ENCODE measurements at places on chromosomes 2 and 18.

- DNase-seq = no peak
Measured at GRCh38 chr18:389658-390357, 110.7 kb downstream of the COLEC12 start.

GRCh38 chr18:47389210-47389609, 137.8 kb upstream of the SKOR2 start:
- no peak for DNase-seq

DNA sequence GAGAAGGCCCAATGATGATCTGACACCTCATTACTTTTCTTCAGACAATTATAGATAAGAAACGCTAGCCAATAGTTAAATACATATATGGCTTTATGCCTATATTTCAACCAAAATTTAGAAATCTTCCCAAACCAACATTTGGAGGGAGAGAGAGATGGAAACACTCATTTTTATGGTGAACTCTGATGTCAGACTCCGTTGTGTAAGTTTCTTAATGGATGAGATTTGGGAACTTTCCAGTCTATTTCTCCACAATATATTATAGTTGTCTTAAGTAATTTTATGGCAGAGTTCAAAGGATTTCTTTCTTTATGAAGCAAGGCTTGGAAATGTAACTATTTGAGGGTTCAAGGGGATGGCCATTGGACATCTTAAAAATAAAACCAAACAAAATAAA, 407.0 kb downstream of the DCC start:
- no peak for DNase-seq

DNA sequence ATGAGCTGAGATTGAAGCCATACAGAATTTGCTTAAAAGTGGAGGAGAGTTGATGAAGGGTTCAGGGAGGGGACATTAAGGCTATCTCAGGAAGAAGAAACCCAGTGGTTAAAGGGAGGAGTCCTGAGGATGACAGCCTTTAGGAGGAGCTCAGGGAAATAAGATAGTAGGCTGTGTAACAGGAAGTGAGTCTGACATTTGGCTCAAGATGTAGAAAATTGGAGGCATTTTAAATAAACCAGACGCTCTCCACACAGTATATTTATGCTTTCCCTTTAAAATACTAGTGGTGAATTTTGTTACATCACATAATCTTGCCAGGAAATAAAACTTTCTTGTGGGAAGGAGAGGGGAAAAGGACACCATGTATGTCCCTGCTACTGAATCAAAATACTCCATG, 11.6 kb downstream of the KCNH7 start:
- no peak for DNase-seq

GRCh38 chr2:217293607-217294006, 433.7 kb upstream of the TNP1 start:
- no peak for DNase-seq

GRCh38 chr2:1071650-1072049, 121.0 kb downstream of the SNTG2 start:
- no peak for DNase-seq

- no peak for DNase-seq
Measured at GRCh38 chr18:34345738-34346137, 121.0 kb upstream of the NOL4 start.

- no peak for DNase-seq
Measured at GRCh38 chr2:106956879-106957278, 70.9 kb upstream of the ST6GAL2 start.

DNA sequence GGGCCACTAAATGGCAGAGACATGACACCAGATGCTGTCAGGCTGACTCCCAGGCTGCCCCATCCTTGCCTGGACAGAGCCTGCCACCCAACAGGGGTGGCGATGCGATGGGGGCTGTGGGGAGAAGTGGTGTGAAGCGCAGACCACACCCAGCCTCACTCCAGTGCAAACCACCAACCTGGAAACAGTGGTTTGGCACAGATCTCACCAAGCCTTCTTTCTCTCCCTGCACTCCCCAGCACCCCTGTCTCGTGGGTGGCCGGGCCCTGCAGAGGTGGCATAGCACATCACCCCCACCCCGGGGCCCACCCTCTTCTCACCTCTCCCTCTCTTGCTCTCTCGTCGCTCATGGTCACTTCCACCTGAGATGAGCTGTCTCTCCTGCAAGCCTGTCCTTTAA, 32.6 kb downstream of the CIB4 start:
- no peak for DNase-seq

GRCh38 chr2:54895730-54896129, 154.5 kb downstream of the RTN4 start:
- DNase-seq = no peak

- DNase-seq = no peak
Measured at GRCh38 chr2:34738691-34739090, 1139.6 kb upstream of the FAM98A start.

- no peak for DNase-seq
Measured at GRCh38 chr18:5415031-5415430, 119.5 kb upstream of the ZBTB14 start.

DNA sequence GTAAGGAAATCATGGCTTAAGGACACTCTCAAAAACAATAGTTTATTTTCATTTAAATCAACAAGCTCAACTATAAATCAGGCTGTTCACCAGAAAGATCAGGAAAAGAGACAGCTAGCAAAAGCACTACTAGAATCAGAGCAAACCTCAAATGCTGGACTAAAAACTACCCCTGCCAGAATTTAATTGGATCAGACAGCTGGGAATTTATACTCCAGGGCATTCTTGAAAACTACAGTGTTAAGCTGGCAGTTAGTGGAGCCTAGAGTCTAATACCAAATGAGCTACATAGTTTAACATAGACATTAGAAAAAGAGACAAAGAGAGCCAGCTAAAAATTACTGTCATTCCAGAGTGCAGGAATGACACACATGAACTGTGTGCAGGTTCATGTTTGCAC, 1016.4 kb upstream of the CRIM1 start:
- no peak for DNase-seq

- no peak for DNase-seq
Measured at GRCh38 chr18:79720359-79720733, 40.7 kb downstream of the CTDP1 start.

DNA sequence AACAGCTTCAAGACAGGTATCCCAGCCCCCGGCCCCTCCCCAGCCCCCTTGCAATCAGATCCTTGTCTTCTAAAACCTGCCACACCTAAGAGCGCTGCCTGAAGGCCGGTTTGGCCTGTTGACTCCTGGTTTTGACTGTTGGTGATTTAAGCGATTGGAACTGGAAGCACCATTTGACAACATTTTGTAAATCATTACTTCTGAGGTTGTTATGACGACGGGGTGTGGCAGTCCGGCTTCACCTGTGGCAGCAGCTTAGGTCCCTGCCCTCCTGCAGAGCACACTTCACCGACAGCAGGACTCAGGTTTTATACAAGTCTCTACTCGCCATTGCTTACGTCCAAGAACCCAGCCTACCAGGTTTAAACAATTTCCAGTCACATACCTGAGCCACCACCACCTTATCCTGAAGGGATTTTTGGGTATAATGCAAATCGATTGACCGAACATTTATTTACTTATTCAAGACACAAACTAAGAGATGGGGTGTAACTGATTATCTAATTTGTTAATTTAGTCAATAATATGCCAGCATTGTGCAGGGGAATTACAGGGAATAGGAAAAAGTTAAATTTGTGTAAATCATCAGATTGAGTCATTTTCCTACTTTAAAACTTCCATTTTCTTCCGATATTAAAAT, 707 bp upstream of the DGUOK start:
- no peak for DNase-seq

DNA sequence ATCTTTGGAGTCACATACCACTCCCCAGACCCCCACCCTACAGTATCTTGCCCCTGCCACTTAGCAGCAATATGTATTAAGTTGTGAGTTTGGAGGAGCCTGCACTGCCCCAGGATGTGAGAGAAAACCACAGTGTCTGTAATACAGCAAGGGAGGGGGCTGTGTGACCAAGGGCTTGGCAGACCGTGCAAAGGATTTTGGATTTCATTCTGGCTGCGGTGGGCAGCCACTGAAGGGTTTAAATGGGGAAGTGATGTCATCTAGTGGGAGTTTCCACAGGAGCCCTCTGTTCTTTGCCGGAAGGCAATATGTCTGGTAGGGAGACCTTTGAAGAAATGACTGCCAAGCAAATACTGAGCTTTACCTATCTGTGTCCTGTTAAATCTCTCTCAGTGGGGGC, 202.4 kb downstream of the FHOD3 start:
- DNase-seq = no peak

DNA sequence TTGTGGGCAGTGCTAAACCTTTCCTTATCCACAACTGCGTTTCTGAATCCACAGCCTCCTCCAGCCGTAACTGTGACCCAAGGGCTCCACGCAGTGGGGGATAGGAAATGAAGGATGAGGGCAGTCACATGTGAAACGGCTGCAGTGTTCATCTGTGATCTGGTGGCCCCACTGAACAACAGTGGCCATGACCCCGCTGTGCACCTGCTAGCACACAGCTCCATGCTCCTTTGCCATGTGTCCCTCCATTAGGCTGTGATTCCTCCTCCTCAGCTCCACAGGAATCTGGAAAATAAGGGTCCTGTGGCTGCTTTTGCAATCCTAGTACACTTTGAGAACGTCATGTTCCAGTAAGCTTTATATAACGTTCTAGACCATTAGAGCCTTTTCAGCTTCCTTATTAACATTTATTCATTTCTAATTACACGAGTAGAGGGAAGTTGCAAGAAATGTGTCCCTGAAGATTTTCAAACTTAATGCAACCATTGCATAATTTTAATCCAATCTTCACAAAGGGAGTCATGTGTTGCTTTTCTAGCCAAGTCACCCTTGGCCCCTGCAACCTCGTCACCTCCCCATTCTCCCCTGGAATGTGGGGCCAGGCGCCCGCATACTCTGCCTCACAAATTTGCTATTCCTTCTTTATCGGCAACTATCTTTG, 7.1 kb upstream of the NAPG start:
- DNase-seq = no peak

- no peak for DNase-seq
Measured at GRCh38 chr2:210955591-210955990, 399.2 kb downstream of the CPS1 start.

- DNase-seq = no peak
Measured at GRCh38 chr2:152606081-152606480, 111.2 kb downstream of the PRPF40A start.

- DNase-seq = no peak
Measured at GRCh38 chr2:13515254-13515653, 798.5 kb downstream of the TRIB2 start.

DNA sequence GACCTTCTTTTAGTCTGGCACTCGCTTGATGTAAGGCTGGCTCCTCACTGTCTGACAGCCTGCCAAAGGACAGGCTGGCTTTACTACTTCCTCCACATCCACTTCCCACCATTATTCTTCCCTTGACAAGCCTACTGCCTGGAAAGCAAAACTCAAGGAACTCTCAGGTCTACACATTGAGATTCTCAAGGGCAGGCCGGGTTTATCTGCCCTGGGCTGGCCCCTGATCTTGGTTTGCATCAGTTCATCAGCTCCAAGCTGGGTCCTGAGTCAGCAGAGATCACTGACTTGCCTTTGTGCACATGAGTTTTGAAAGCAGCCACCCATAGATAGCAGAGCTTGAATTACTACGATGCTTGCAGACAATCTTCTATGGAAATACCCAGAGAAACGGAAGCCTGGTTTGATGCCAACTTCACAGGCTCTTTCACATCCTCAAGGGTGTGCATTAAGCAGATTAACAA, 53.9 kb downstream of the KCTD18 start:
- DNase-seq = no peak

GRCh38 chr18:75612456-75612855, 185.0 kb upstream of the SMIM21 start:
- no peak for DNase-seq

DNA sequence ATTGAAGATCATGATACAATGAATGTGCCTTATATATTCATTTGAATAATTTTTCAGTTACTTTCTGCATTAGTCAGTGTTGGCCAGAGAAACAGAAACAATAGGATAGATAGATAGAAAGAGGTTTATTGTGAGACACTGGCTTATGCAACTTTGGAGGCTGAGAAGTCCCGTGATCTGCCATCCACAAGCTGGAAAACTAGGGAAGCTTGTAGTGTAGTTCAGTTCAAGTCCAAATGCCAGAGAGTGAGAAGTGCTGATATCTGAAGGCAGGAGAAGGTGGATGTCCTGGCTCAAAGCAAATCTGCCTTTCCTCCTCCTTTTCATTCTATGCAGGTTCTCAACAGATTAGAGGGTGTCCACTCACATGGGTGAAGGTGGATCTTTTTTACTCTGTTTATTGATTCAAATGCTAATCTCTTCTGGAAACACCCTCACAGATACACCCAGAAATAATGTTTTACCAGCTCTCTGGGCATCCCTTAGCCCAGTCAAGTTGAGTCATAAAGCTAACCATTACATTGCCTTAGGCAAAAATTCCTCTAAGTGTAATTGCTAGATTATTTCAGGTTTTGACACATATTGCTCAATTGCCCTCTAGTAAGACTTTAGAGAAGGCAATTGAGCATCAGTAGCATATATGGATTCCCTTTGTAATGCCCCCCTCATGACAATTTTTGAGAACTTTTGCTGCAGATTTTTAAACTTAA, 341.4 kb downstream of the LPIN1 start:
- DNase-seq = no peak

DNA sequence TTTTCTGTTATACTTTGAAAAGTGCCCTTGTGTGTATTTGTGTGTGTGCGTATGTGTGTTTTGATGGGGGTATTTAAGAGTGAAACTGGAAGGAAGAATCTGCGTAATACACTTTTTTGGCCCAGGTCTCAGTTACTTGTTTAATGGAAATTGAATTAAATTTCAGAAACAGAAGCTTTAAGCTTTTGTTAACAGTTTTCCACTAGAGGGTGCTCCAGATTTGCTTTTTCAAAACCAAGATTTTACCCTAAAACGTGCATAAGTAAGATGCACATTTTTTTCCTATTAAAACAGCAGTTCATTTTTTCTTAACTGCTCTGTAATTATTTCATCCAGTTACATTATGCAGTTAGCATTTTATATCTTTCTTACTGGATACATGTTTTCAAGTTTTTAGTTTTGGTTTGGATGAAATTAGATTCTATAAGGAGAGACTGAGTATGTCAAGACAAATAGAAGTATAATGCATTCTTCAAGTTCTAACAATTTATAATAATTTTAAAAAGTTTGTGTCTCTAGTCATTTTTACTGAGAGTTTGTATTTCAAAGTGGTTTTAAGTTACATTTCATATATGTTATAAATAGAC, 97.2 kb downstream of the PIK3C3 start:
- no peak for DNase-seq

DNA sequence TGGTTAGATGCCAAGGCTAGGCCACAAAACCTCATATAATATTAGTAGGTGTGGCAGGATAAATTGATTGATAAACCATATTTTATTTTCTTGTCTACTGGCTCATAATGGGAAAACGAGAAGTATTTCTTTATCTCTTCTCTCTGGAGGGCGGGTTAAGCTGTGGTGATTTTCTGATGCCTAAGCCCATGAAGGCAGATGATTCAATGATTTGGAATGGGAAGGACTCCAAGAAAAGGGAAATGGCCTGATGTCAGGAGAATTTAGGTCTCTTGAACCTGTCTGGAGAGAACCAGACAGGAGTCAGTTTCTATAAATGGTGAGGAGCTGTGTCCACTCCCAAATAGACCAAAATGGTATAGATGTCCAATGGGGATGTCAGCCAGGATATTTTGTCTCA, 18.7 kb upstream of the MAP4K3 start:
- no peak for DNase-seq

- no peak for DNase-seq
Measured at GRCh38 chr2:127305990-127306585, 12.1 kb upstream of the ERCC3 start.

Measured in activated CD4-positive, CD25-positive, alpha-beta regulatory T cell treated with anti-CD3 and anti-CD28 coated beads, Interleukin-2, amount 50 U/mL, for 16 hours (primary cell).